ENCODE measurements at places on chromosomes 1 and 21.

GRCh38 chr21:27694667-27695066, 727.8 kb upstream of the ADAMTS5 start:
- no peak for DNase-seq

- DNase-seq: no peak
Observed at GRCh38 chr1:99570486-99571089, 75.3 kb upstream of the PALMD start.

DNA sequence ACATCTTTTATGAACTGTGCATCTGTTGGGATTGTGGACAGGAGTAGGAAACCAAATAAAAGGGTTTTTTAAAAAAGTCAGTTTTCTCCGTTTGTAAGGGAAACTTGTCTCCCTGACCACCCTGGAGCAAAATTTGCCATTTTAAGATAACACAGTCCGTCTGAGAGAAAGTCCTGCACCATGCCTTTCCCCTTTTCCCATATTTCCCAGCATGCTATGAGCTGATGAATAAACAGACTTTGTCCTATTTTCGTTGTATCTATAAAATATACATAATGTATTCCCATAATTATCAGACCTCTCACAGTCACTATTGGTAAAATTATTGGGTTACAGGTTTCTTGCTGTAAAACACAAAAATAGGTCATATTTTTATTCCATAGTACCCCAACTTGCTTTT, 1.7 kb upstream of the AKT3 start:
- DNase-seq: no peak

DNA sequence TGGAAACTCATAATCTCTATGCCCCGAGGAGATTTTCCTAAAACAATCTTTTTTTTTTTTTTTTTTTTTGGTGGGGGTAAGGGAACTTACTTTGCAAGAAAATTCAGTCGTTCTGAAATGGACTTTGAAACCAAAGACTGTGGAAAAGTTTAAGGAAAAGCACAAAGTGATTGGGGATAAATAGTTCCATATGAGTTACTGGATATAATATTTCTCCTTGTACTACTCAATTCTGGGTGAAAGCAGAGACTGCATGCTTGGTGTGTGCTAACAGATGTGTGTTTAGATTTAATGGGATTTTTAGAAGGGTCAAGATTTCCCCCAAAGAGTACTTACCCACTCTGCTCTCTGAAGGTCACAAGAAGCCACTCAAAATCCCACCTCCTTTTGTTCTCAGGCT, 204.9 kb upstream of the USP24 start:
- DNase-seq: no peak

- DNase-seq: peak; percentile 46
Observed at GRCh38 chr1:179831852-179832699, 45.5 kb downstream of the TOR1AIP2 start.

- DNase-seq: no peak
Observed at GRCh38 chr1:43239484-43239883, 30.3 kb upstream of the TMEM125 start.

GRCh38 chr1:115761601-115762302, 6.8 kb downstream of the CASQ2 start:
- DNase-seq: no peak

GRCh38 chr21:37292941-37293340, 25.8 kb upstream of the VPS26C start:
- DNase-seq: no peak

GRCh38 chr1:167553136-167554027, at the start of gene CREG1:
Gene CREG1 (minus strand): TSS chr1:167553762.
- DNase-seq: peak; percentile 94

DNA sequence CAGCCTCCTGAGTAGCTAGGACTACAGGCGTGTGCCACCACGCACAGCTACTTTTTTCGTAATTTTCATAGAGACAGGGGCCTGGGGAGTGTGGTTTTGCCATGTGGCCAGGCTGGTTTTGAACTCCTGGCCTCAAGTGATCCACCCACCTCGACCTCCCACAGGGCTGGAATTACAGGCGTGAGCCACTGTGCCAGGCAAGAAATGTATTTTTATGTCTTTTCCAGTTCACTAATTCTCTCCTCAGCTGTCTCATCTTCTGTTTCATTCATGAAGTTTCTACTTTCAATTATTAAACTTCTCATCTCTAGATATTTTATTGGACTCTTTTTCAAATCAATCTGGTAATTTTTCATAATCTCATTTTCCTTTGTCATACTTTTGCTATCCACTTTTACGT, 72.1 kb upstream of the DISP3 start:
- peak; percentile 22 for DNase-seq

DNA sequence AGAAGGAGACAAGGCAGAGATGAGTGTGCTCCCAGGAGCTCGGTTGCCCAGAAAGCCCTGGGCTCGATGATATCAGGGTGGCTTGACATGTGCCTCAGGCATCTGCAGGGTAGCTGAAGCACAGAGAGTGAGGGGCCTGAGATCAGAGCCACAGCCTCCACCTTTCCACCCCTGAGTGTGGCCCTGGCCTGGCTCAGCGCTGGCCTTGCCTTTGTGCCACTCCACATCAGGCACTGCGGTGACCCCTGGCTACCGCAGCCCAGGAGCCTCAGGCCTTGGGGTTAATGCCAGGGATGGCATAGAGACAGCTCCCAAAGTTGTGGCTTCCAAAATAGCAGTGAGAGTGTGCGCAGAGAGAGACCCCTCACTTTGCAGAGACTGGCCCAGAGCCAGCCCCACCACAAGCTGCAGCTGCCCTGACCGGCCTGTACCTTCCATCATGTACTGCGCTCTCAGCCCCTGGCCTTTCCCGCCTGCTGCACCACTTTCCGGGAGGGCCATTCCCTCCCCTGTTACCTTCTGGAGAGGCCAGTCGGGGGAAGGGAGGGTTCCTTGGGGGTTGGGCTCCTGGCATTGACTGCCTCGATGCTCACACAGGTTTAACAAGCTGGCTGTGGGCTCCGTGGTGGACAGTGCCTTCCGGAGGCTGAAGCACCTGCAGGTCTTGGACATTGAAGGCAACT, 19.5 kb downstream of the PODN start:
- no peak for DNase-seq

DNA sequence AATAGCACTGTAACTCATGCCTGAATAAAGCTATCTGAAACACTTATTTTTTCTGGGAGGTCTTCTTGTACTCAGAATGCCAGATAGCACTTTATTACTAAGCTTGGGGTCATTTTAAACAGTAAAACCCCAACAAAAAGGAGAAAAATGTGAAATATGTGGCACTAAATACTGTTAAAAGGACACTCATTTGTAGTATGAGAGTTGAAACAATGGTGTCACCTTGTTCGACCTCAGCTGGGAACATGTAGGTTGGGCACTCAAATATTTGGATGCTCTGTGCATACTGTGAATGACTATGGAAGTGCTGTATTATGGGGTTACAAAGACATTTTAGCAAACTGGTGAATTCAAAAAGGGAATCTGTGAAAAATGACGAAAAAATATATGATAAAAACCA, 53.9 kb downstream of the SELENOF start:
- no peak for DNase-seq

DNA sequence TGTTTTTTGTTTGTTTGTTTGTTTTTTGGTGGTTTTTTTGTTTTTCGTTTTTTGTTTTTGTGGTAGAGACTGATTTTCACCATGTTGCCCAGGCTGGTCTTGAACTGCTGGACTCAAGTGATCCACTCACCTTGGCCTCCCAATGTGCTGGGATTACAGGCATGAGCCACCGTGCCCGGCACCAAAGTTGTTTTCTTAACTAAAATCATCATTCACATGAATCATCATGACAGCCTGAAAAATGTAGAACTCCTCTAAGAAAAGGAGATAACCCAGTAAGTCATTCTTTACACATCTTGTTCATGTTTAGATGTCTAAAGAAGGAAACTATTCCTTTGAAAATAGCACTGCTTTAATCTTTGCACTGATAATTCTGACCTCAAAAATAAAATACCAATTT, 37.5 kb downstream of the DISP1 start:
- DNase-seq: no peak

DNA sequence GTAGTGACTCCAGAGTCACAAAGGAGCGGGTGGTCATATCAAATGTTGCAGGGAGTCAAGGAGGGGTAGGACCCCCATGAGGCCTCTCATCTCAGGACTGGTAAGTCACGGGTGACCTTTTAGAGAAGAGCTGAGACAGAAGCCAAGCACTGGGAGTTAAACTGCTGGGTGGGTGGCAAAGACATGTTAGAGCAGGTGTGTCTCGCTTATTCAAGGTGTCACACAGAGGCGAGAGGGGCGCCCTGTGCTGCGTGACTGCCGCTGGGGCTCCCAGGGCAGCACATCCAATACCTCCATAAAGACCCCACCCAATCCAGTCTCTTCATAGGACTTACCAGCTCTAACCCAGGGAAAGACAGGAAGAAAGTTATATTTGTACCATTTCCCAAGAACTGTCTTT, 15.2 kb downstream of the CASQ2 start:
- no peak for DNase-seq

DNA sequence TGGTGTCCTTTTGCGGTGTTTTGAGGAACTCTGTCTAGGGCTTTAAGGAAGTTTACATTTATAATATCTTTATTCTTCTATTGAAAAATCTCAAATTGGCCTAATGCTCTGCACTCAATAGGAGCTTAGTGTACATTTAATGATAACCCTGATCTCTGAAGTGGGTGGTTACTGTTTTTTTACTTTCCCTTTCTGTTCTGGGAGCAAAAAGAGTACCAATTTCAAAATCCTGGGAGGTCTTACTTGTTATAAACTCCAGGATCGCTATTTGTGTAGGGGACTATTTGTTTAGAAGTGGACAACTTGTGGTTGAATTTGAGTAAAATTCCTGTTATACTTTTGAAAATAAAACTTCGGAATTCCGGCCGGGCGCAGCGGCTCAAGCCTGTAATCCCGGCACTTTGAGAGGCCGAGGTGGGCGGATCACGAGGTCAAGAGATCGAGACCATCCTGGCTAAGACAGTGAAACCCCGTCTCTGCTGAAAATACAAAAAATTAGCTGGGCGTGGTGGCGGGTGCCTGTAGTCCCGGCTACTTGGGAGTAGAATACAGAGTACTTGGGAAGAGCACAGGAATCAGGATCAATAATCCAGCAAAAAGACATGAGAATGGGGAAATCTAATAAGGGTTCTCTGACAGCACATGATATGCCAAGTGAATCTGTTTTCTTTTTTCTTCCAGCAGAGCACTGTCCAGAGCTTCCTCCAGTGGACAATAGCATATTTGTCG, 1.1 kb downstream of the C4BPB start:
- no peak for DNase-seq
